CD8-positive, alpha-beta T cell (primary cell): ENCODE measurements at places on chromosomes 3 and 15.

DNA sequence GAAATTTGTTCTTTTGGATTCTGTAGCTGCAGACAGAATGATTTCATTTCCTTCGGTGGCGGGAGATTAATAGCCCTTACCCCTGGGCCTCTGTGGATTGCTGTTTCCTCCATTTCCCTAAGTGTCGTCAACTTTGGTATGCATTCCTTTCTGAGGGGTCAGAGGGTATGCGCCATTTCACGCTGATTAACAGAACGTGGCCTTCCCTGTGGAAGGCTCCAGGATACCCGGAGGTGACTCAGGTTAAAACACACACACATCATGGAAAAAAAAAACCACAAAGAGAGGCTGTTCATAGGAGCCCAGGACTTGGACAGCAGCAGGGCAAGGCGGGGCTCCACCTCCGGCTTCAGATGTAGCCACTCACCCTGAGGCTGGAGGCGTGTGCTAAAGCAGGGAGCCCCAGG, 51.9 kb downstream of the EPHB1 start:
- DNase-seq: no peak

- DNase-seq: no peak
Observed at GRCh38 chr3:144107923-144108322, 136.3 kb downstream of the DIPK2A start.

- DNase-seq: no peak
Observed at GRCh38 chr3:9172851-9173321, 76.6 kb downstream of the SRGAP3 start.

GRCh38 chr3:151789853-151790463, 24.0 kb upstream of the AADAC start:
- no peak for DNase-seq

- DNase-seq: no peak
Observed at GRCh38 chr15:36954486-36954885, 145.9 kb downstream of the MEIS2 start.

- DNase-seq: no peak
Observed at GRCh38 chr3:33314993-33315392, 37.8 kb downstream of the FBXL2 start.

GRCh38 chr15:27693280-27693679, 405.8 kb downstream of the OCA2 start:
- DNase-seq: no peak

GRCh38 chr3:18422972-18423371, 2.2 kb downstream of the SATB1 start:
- DNase-seq: peak; percentile 45

GRCh38 chr3:125608419-125608818, 13.1 kb upstream of the OSBPL11 start:
- no peak for DNase-seq

DNA sequence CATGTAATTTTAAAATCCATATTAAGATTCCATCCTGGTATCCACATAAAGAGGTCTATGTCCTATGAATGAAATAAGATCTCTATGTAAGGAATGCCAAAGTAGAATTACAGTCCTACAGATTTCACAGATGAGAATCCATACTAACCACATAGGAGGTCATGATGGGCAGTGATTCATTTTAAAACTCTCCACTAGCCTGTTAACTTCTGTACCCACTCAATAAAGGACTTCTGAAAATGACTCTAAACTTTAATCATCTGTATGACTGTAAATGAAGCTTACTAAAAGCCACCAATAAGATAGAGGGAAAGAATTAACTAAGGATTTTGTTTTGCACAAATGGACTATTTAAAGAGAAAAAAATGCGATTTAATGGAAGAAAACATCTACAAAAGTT, 28.7 kb downstream of the MORC1 start:
- no peak for DNase-seq

- DNase-seq: no peak
Observed at GRCh38 chr3:141901914-141902313, 25.5 kb downstream of the ATP1B3 start.

DNA sequence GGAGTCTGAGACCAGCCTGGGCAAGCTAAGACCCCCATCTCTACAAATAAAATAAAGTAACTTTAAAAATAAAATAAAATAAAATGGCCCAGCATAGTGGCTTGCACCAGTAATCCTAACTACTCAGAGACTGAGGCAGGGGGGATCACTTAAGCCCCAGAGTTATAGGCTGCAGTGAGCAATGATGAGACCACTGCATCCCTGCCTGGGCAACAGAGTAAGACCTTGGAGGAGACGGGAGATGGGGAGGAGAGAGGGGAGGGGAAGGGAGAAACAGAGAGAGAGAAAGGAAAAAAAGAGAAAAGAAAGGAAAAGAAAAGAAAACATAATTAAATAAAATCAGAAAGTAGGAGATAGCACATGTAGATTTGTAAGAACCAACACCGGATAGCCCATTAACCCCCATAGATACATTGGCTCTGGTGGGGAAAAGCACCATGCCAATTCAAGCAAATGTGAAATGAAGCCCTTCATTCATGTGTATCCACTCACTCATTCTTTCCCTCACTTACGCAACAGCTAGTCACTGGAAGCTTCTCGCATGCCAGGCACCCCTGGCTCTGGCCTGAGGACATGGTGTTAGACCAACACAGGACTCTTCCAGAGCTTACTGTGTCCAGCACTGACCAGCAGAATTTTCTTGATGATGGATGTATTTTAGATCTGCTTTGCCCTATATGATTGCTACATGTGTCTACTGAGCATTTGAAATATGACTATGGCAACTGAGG, 183.2 kb downstream of the MAGI1 start:
- DNase-seq: no peak

GRCh38 chr3:71977525-71977924, 192.6 kb upstream of the PROK2 start:
- no peak for DNase-seq

DNA sequence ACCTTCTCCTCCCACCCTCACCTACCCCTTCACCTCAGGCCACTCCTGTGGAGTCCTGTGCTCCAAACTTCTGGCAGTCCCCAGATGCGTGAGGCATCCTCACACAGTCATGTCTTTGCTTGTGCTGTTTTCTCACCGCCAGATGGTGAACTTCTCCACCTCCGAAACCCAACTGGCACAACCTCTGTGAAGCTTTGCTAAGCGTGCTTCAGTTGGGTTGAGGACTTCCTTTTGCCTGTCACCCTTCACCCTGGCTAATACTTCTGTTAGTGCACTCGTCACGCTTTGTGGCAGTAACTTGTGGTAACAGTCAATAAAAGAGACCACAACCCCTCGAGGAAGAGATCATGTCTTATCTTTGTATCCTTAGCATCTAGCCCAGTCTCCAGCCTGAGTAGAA, 42.0 kb upstream of the SKOR1 start:
- peak; percentile 73 for DNase-seq

DNA sequence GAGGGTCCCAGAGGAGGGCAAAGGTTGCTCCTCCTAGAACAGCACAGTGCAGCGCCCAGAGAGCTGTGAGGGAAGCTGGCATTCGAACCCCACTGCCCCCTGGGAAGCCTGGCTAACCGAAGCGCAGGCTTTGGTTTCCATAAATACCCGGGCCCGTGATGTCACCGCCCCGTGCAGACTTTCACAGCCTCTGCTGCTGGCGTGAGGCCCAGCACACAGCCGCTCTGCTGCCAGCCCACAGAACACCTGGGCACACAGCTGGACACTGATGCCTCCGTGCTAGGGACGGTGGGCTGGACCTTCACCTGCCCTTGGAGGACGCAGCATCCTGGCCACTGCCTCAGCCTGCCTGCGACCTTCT, 1.0 kb downstream of the IQSEC1 start:
- DNase-seq: no peak

DNA sequence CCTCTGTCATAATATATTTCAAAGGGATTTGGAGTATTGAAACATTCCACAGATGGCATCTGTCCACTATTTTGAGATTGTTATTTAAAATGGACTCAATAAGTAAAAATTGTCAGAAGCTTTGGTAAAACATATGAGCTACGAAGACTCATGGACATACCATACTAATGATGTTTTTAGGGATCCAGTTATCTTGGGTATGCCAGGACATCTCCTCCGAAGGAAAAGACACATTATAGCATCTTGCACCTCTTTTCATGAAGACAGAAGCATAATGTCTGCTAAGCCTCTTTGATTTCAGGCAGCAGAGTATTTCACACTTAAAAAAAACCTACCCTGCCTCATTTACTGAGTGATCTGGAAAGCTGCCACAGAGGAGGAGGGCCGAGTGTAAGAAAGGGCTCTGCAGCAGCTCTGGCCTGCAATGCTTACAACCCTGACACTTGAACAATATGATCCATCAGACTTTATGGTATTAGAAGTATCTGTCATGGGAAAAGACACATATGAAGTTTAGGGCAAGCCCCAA, 284.8 kb downstream of the TUSC7 start:
- no peak for DNase-seq

DNA sequence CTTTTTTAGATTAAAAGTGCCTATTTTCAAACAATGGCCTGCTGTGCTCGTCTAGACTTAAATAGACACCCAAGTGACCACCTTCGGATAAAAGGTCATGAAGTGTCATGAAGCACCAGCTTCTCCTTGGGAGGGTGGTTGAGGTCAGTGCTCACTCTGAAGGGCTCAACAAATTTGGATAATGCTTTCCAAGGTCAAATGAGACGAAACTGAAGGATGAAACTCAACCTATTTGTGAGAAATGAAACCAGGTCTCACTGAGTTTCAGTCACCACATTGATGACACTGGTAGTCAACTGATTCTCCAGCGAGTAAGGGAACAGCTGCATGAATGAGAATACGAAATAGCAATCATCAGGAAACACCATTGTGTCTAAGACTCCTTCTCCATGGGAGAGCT, 852.6 kb downstream of the NTRK3 start:
- DNase-seq: no peak

DNA sequence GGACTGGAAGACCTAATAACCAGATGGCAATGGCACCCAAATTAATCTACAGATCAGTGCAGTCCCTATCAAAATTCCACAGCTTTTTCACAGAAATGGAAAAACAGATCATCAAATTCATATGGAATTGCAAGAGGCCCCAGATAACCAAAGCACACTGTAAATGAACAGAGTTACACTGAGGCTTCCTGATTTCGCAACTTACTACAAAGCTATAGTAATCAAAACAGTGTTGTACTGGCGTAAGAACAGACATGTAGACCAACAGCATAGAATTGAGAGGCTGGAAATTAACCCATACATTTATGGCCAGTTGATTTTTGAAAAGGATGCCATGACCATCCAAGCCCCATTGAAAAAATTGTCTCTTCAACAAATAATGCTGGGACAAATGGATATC, 16.2 kb downstream of the XPC start:
- DNase-seq: no peak

DNA sequence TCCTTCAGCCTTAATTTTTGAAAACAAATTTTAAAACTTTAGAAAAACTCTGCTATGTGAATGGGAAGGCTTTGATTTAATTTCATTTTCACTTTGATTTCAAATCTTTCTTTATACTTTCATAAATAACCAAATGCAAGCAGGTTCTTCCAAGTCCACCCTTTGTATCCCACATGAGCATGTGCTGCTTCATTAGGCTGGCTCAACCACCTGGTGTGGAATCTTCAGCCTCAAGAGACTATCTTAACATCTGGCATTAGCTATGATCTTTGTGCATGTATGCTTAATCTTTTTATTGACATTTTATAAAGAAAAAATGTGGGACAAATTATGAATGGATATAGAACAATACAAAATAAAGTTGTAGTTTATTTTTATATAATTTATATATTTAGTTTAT, 81.8 kb upstream of the MLF1 start:
- no peak for DNase-seq

DNA sequence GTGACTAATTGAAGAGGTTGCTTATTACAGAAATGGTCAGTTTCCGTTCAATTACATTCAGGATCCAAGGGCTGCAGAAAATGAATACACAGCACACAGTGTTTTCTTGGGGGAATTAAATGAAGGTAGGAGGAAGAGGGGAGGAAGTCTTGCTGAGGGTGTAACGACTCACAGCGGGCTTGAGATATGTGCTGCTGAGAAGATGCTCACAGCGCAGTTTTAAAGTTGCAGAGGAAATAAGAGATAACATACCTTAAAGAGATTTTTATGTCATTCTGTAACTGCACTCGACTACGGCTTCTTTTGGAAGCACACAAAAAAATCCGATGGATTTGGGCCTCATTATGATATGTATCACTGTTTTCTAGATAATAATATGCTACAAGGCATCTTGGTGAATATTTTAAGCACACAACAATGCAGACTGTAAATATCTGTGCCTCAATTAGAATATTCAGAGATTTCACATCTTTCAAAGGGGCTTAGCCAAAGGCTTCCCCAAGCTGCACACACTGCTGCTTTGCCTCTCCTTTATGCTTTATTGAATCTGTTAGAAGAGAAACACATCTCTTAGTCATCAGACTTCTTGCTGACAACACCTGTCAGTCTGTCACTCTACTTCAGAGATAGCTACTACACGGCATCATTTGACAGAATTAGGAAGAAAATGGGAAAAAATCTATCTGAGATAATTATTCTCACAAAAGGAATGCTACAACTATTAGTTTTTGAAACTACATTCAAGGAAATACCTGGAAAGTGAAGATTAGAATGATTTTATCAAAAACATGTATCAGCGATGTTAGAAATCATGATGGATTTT, 773.2 kb downstream of the OTOL1 start:
- no peak for DNase-seq

GRCh38 chr15:28184166-28184565, 85.1 kb upstream of the OCA2 start:
- no peak for DNase-seq

DNA sequence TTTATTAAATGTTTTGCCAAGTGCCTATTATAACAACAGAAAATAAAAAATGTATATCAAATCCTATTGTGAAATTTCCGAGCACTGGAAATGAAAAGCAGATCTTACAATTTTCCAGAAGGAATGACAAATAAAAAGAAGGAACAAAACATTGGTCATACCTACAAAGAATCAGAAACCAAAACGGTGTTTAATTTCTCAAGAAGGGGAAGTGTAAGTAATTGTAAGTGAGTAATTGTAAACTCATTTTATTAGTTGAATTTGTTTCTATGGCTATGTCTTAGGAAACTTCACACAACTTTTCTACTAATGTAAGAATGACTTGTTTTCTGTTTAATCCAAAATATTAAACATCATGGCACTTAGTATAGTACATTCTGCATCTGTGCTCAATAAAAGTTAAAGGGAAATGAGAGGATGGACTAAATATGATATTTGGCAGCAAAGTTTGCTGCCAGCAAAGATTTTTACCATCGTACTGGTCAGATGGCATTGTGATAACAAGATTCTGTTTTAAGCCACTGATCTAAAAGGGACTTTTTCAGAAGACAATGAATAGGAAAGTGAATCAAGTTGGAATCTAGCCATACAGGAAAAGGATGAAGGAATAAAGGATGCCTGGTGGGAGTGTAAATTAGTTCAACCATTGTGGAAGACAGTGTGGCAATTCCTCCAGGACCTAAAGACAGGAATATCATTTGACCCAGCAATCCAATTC, 232.4 kb downstream of the NFKBIZ start:
- no peak for DNase-seq
